Right atrium auricular region (tissue), 2 donors: ENCODE measurements at places on chromosomes 6 and 20. TPM values are rescaled to one million over a fixed set of nuclear protein-coding genes. Genes with fewer than 3 reads are reported as not detected.
A peak's percentile ranks its signal among the peaks of the same experiment; 100 is the strongest.

The SCUBE3 gene
- total RNA-seq: 0.12 TPM

- no peak for DNase-seq
Measured at GRCh38 chr6:125123468-125124048, 30.0 kb upstream of the TPD52L1 start.

GRCh38 chr6:137341681-137342195 is 122.6 kb upstream of the IFNGR1 start:
- DNase-seq: no peak

DNA sequence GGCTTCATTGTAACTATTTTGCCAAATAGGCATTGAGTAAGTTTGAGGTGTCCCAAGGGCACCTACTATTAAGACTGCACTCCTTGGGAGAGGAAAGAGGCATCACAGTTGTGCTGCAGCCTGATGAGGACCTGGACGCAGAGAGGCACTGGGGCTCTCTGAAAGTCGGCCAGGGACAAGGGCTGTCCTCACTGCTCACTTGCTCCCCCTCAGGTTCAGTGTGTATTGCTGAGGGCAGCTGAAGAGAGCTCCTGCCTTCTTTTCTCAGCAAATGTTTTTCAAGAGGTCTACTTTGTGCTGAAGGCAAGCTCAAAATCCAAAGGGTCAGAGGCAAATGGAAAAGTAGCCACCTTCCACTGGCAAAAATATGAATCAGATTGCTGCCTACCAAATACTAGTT is 331.8 kb downstream of the RIMS1 start:
- DNase-seq: no peak

DNA sequence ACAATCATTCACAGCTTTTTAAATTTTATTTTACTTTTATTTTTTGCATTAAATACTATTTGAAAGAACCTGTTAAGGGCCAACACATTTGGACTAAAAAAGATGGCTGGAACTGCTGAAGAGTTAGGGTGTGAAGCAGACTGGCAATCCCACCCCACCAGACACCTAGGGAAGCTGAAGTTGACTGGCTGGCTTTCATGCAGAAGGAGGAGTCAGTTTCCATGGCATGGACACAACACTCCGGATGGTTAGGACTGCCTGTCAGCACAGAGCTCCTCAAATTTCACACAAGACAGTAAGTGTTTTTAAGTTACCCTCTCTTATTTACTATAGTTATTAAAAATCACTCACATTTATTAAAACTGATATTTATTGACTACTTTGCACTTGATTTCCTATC is at the start of gene ANKRD66:
TSS of gene ANKRD66 (plus strand) at position 238 of the 400 bp plus-strand sequence. CDS start 5,016 bp downstream, outside the sequence.
- DNase-seq: no peak

DNA sequence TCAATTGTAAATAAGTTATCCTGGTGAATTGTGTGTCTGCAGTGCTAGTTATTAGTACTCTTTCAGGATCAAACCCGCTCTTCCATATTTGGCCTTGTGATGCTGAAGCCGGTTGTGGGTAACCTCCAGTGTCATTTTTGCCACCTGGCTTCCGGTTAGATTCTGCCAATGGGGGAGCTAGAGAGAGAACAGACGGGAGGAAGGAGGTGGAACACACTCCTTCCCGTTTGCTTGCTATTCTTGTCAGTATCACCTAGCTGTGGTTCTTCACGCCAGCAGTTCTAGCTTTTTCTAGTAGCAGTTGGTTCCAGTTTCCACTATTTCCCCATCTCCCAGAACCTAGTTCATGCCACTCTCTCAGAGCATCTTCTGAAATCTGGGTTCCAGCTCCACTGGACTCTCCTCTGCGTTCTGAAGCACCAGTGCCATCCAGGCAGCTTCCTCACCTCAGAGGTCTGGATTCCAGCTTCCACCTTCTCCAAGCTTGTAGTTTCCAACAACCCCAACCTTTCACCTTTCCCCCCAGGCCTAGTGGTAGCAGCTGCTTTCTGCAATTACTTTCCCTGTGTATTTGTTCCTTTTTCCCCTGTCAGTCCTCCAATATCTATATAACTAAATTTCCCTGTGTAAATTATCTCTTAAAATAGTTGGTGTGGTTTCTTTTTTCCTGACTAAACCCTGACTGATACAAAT is 46.9 kb upstream of the LOC128125822 start:
- DNase-seq: no peak

DNA sequence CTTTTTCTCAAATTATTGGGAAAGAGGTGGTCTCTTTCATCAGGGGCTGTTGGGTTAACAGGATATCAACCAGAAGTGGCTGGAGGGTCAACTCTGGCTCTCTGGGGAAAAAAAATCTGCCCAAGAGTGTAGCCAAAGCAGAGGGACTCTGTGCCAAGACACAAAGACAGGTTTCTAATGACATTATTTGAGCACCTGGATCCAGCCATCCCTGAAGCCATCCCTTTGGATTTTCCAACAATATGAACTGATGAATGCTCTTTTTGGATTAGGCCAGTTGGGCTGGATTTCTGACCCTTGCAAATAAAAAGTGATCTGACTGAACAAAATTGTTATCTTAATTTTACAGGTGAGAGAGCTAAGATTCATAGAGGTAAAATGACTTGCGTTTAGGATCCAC is 88.7 kb downstream of the KCNB1 start:
- DNase-seq: no peak

DNA sequence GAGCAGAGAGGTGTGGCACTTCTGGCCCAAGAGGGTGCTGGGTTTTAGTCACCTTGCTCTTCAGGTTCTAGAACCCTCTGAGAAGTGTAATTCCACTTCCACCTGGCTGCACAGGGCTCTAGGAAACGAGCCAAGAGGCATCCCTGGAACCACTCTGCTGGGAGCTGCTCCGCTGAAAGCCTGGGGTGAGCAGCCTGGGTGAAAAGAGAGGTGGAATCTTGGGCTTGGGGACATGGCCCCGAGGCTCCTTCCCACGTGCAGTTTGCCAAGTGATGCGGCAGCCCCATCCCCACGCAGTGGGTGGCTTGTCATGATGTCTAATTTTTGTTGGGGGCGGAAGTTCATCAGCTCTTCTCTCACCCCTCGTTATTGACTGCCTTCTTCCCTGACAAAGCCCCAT is 32.8 kb downstream of the PPP1R16B start:
- DNase-seq: no peak

DNA sequence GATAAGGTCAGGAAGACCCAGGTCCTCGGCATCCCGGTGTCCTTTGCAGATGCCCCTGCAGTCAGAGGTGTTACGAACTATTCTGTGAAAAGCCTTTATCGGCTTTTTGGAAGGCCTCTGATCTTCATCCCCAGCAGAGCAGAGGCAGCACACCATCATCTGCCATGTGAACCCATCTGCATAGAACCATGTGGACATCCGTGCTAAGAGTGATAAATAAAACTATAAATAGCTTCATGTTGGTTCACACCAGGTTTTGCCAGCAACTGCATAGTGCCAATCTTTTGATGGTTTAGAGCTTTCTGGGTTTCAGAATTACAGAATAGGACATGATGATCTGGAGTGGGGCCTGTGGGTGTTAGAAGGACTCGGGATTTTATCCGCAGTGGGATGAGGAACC is 33.6 kb downstream of the SIRPA start:
- no peak for DNase-seq

The EIF2S2 gene
- 35.6 TPM for total RNA-seq

DNA sequence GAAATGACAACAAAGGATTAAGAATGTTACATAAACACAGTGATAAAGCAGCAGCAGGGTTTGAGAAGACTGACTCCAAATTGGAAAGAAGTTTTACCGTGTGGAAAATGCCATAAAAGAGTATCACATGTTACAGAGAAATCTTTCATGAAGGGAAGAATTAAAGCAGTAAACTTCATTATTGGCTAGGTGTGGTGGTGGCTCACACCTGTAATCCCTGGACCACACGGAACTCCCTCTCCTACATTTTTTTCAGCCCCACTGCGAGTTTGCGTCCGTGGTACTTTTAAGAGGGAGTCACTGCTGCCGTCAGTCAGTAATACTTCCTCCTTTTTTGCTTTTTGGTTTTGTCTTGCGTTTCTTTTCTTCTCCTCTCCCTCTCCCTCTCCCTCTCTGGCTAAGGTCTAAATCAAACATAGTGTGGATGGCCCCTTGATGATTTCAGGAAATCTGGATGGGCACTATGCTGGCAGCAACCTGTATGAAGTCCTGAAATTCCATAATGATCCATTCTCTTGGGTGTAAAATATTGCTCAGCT is 112.3 kb downstream of the MAN1A1 start:
- no peak for DNase-seq

DNA sequence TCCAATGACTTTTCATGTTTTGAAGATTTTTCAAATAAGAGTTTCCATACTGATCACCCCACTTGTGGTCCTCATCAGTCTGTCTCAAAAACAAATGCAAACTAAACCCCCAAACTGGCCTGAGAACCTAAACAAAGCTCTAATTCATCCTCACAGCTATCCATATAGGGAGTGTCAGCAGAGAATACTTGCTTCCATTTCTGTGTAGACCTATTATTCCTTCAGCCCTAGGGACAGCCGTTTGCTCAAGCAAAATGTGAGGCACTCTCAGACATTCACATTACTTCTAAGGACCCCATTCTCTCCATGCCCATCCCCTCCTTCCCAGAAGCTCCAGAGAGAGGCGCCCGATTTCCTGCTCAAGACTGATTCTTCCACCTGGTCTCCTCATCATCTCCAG is 24.6 kb downstream of the DNAAF9 start:
- DNase-seq: no peak

- DNase-seq: no peak
Measured at GRCh38 chr6:82086944-82087343, 160.6 kb downstream of the IBTK start.

DNA sequence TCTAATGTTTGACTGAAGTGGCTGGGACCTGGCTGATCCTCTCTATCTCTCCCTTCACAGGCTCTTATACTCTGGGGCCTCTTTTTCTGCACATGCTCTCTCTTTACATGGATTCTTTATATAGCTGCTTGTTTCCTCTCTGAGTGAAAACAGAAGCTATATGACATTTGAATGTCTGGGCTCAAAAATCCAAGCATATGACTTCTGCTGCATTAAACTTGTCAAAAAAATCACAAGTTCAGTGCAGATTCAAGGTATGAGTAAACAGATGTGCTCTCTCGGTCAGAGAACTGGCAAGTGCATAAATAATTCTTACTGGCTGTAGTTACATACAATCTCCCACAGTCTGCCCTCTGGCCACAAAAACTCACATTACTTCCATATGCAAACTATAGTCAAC is 96.6 kb downstream of the LCA5 start:
- DNase-seq: no peak

DNA sequence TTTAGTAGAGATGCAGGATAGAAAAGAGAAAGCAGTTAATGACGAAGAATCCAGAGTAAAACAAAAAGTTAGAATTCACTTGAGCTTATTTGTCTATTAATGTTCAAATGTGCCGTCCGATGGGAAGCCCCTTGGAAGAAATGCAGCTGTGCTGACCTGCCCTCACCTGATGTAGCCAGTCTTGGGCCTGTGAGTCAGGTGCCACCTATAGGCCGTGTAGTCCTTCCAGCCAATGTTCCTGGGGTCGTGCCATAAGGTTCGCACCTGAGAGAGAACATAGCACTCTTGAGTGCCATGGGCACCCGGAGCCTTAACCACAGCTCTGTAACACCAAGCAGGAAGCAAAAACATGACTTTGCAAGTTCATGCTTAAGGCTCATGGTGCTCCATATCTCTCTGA is 32.4 kb downstream of the THBS2 start:
- no peak for DNase-seq

The PPIL6 gene
- total RNA-seq: 6.9 TPM

- no peak for DNase-seq
Measured at GRCh38 chr6:54428431-54428830, 120.2 kb downstream of the TINAG start.

GRCh38 chr20:3068986-3069900 is 2.2 kb upstream of the OXT start:
- DNase-seq: no peak

GRCh38 chr20:11453430-11453829 is 464.3 kb upstream of the BTBD3 start:
- no peak for DNase-seq

The KCNG1 gene
- 2.3 TPM for total RNA-seq

The GNMT gene
- 4.1 TPM for total RNA-seq

DNA sequence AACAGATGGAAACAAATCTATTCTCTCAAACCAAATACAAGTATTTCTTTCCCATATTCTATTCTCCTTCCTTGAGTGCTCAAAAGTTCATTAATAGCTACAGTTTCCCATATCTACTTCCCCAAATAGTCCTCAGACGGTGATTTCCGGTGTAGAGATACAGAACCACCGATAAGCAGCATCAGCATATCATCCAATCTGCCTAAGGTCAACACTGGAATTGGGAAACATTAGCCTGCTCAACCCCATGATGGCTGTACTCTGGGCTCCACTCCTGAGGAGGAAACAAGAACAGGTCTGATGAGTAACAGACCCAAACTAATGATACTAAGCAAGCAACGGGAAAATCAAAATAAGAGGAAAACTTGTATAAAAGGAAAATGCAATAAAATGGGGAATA is 115.6 kb downstream of the EPB41L2 start:
- no peak for DNase-seq

DNA sequence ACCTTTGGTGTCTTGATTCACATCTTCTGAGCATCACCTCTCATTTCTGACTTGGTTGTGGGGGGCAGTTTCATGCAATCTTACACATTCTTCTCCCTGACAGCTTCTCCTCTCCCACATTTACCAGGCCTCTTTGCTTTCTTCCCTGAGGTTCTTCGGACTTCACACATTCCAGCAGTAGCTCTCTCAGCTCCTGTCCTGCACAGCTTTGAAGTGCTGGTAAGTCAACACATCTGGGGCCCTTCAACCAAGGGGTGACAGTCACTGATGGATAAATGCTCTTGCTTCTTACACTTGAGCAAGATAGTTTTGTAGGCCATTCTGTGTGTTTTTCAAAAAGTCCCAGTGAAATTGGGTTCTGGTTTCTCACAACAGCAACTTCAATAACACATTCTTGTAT is 2.5 kb upstream of the SLC35B3 start:
- DNase-seq: no peak

GRCh38 chr20:62716198-62716940 is 7.7 kb downstream of the NTSR1 start:
- no peak for DNase-seq

- DNase-seq: peak; percentile 42
Measured at GRCh38 chr20:44071526-44072111, 115.4 kb downstream of the JPH2 start.

The LPIN3 gene
- total RNA-seq: 13.7 TPM
